Muscle of back (tissue), 13 donors: ENCODE measurements at places on chromosomes 6 and 20.
A peak's percentile ranks its signal among the peaks of the same experiment; 100 is the strongest.

- no peak for DNase-seq
These were observed 76.2 kb upstream of the FRMD1 start for GRCh38 chr6:168155193-168155592.

DNA sequence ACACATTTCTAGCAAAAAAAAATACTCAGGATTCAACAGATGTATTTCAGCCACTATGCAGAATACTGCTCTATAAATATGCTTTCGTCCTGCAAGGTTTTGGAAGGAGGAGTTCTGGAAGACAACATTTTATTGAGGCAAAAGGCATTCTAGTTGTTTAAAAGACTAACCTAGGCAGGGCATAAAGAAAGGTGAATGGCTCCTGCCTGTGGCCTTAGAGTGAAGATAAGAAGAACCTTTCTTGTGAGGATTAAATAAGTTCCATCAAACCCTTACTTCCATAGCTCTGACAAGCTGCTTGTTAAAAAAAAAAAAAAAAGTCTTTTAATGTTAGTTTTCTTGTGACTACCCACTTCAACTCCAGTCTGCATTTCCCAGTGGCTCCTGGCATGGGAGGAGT is 139.8 kb downstream of the ADGRB3 start:
- DNase-seq: no peak

DNA sequence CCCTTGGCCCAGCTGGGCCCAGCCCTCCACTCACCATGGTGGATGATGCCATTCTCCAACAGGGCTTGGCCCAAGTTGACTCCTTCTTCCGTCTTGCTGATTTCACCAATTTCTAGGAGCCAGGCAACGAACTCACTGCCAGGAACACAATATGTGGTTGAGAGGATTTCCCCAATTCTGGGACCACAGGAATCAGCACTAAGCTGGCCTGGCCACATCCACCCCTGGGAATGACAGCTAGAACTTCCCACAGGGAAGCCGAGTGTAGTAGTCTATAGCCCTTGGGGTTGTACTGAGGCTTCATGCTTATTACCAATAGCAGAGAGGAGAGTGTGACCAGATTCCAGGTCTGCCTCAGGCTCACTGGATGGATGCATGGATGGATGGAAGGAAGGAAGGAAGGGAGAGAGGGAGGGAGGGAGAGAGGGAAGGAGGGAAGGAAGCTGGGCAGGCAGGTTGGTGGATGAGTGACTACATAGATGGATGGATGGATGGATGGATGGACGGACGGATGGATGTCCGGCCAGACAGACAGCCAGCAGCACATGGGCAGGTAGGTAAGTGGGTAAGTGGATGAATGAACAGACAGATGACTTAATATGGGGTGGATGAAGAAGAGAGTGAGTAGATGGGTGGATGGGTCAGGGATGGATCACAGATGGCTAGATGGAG is 146.5 kb downstream of the PREX1 start:
- no peak for DNase-seq

GRCh38 chr6:152151920-152152319 is 344.4 kb downstream of the ESR1 start:
- DNase-seq: no peak

- no peak for DNase-seq
These were observed 121.5 kb upstream of the ARG1 start for GRCh38 chr6:131451321-131452144.

DNA sequence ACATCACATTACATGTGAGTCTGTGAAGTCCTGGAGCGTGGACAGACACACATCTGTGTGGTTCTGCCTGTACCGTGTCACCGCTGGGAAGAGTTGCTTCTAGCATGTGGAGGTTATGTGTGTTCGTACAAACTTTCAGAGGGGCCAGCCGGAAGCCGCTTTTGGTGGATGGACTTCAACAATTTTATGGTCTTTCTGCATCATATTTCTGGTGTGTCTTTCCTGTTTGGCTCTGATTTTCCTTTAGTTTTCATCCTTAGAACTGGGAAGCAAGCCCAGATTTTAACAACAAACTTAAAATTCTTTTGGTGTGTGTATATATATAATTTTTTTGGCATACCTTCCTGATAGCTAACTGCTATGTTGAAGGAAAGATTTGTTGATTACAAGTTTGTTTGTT is 71.2 kb downstream of the TIAM2 start:
- DNase-seq: peak; percentile 62

- peak; percentile 79 for DNase-seq
These were observed 8.4 kb upstream of the NUP153 start for GRCh38 chr6:17714879-17715851.

DNA sequence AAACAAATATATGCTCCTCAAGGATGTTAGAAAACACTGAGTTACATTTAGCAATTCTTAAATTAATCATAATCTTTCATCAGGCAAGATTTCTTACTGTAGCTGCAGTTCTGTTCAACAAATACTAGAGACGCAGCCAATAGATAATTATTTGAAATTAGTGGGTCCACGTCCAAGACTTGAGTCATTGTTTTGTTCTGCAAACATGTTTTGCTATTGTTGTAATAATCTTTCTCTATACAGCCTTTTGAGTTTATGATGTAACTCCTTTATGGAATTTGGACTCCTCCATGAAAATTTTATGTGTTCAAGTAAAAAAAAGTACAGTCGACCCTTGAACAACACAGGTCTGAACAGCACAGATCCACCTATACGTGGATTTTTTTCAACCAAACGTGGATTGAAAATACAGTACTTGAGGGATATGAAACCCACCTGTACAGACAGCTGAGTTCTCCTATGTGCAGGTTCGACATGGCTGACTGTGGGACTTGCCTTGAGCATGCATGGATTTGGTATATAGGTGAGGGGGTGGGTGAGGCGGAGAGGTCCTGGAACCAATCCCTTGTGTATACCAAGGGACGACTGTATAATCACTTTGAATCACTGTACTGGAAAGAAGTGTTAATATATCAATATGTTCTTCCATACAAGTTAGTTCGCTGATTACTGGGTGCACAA is 41.3 kb upstream of the SLC22A16 start:
- no peak for DNase-seq

DNA sequence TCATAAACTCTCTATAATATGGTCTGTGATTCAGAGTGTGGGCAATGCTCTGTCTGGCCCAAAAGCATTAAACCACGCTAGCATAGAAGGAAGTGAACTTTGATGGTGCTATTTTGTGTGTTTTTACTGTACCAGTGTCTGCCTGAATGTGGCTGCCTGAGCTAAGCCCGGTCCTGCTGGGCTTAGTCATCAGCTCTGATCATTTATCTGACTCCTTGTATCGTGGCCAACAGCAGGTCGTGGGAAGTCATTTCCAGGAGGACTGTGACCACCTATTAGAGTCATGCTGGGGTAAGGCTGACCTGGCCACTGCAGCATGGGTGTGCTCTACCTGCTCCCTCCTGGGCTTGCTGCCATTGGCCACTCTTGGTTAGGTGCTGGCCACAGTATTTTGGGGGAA is 239.1 kb upstream of the CEP162 start:
- no peak for DNase-seq

- peak; percentile 84 for DNase-seq
These were observed 301.7 kb upstream of the ZFP64 start for GRCh38 chr20:52493171-52493721.

DNA sequence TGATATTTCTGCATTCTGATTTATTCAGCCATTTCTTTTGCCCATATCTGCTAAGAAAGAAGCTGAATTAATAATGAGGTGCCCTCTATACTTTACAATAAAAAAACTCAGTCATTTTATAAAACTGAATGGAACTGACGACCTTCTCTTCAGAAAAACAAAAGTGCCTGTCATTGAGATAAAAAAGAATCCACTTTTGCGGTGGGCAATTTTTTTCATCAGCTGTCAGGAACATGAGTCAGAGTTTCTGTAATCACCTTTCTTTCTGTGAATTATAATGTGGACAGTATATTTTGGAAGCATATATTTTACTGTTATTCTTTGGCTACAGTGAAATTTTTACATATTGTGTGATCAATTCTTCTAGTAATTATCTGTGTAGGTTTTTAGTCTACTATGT is 33.4 kb downstream of the IL20RA start:
- DNase-seq: no peak

- DNase-seq: peak; percentile 60
These were observed 90.0 kb upstream of the IFNGR1 start for GRCh38 chr6:137309078-137309762.

- no peak for DNase-seq
These were observed 12.8 kb upstream of the KHDRBS2 start for GRCh38 chr6:62298745-62299392.

DNA sequence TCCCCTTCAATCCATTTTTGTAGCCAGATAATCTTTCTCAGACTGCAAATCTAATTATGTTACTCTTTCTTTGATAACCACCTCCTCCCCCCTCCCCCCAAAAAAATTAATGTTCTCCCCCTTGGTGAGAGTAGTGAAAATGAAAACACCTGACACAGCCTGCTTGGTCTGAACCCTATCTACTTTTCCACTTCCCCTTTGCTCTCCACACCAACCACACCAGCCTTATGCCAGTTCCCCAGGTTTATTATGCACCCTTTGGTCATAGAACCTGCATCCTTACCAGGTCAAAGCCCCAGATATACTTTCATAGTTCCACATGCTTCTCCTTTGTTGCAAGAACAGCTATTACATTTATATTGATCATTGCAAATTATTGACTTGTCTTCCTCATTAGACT is 19.4 kb downstream of the PFDN4 start:
- DNase-seq: no peak
